ENCODE measurements at places on chromosomes 1 and 21.

GRCh38 chr1:245978915-245979314 is 528.2 kb downstream of the SMYD3 start:
- no peak for DNase-seq

- no peak for DNase-seq
These were observed 2.3 kb downstream of the PIK3R3 start for GRCh38 chr1:46130121-46130520.

DNA sequence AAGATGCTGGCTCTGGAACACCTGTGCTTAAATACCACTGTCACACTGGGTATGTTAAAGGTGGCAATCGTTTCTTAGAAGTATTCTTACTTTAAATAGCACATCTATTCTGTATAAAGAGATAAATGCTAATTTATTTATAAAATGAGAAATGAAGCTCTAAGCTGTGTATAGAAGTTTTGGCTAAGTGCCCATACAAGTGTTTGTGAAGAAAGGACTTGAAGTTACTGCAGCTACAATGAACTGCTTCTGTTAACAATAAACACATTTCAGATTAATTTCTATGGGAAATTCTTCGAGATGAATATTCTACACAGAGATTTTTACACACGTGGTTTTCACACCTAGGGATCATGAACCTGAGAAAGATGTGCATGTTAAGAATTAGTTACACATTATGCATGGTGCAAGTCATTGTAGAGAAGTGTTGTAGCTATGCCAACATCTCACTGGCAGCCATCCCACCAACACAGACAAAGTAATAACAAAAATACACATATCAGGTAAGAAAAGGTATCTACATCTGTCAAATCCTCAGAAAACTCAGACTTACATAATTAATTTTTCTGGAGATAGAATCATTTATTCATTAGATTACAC is 16.2 kb downstream of the COL24A1 start:
- no peak for DNase-seq

DNA sequence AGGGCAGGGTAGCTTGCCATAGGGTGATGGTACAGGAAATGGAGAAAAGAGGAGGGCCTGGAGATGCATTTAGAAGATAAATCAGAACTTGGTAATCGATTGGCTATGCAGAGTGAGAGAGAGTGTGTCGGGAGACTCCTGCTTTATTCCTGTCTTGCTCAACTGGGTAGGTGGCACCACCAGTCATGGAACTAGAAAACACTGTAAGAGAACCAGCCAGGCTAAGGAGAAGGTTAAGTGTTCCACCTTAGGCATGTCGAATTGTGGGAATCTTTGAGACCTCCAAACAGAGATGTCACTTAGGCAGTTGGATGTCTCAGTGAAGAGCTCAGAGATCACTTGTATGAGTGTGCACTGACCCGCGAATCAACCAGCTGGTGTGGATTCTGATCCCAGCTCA is 28.7 kb upstream of the RD3 start:
- DNase-seq = no peak

DNA sequence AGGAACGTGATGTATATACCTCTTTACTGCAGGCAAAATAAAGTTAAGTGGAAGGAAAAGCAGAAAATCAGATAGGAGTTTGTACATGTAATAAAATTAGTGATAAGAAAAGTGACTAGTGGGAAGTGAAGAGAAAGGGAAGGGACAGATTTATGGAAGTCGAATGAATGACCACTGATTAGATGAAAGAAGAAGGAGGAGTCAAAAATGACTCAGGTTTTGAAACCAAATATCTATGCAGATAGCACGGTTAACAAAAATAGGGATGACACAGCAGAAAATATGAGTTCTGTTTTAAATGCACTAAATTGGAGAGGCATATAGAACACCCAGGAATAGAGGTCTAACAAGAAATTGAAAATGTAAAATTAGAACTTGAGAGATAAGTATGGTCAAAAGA is 128.0 kb downstream of the HMCN1 start:
- no peak for DNase-seq

DNA sequence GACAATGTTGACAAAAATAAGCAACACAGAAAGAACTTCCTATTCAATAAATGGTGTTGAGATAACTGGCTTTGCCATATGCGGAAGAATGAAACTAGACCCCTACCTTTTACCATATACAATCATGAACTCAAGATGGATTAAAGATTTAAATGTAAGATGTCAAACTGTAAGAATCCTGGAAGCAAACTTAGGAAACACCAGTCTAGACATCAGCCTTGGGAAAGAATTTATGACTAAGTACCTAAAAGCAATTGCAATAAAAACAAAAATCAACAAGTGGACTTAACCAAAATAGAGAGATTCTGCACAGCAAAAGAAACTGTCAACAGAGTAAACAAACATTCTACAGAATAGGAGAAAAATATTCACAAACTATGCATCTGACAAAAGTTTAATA is 16.1 kb upstream of the CLDN8 start:
- no peak for DNase-seq

- DNase-seq = no peak
These were observed 15.1 kb downstream of the MCL1 start for GRCh38 chr1:150564051-150564991.

DNA sequence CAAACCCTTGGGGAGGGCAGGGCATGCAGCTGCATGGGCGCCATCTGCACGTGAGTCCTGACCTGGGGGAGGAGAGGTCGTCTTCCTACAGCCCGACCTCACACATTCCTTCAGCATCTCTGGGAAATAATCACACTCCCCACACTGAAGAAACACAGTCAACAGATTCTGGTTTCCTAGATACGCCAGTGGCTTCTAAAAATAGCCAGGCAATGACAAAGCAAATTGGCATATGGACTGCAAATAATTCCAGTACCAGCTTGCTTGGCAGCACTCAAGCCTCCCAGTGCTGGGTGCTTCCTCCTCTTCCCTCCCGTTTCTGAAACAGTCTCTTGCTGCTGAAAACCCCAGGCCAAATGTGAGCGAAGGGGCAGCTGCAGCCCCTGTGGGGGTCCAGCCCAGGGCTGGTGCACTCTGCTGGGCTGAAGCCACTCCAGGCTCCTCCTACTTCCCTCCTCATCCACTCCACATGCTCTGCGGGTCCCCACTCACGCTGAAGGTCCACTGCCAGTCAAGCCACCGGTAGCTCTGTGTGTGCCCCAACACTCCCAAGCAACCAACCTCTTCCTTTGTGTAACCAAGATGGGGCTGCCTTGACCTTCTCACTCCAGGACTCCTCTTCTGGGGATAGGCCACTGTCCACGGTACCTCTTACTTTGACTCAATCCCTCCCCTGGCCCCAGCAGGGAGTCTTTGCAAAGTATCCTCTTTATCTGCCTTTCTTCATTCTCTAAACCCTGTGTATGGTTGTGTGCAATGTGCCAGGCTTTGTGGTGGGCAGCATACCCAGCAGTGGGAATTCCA is 69.0 kb downstream of the KCND3 start:
- DNase-seq = no peak

- no peak for DNase-seq
These were observed 84.5 kb downstream of the PSMG1 start for GRCh38 chr21:39098696-39099200.

DNA sequence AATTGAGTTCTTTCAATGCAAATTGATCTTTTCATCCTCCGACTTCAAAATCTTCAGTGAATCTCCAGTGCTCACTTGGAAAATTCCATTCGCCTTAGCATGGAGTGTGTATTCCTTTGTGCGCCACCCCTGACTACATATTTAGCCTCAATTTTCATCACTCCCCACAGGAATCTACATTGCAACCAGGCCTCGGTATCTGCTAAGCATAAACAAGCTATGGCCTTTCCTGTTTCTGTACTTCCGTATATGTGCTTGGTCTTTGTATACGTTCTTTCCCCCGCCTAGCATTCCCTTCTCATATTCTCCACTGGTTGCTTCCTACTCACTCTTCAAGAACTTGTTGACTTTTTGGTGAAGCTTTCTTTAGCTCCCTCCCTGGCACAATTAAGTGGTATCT is 470.8 kb downstream of the LMO4 start:
- DNase-seq = no peak

DNA sequence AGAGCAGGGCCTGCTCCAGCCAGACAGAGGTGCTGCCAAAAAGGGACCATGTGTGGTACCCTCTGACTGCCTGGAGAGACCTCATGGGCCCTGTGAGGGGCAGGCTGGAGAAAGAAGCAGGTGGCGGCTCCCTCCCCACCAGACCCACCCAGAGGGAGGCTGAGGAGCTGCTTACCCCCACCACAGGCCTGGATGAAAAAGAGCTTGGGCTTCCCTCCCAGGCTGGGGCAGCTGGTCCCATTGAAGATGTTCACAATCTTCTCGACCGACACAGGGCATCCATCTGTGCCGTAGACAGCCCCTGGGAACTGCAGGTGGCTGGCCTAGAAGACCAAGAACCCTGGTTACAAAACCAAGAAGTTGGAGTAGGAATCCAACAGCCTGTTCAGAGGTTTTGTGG is 19.6 kb downstream of the CASP9 start:
- no peak for DNase-seq

DNA sequence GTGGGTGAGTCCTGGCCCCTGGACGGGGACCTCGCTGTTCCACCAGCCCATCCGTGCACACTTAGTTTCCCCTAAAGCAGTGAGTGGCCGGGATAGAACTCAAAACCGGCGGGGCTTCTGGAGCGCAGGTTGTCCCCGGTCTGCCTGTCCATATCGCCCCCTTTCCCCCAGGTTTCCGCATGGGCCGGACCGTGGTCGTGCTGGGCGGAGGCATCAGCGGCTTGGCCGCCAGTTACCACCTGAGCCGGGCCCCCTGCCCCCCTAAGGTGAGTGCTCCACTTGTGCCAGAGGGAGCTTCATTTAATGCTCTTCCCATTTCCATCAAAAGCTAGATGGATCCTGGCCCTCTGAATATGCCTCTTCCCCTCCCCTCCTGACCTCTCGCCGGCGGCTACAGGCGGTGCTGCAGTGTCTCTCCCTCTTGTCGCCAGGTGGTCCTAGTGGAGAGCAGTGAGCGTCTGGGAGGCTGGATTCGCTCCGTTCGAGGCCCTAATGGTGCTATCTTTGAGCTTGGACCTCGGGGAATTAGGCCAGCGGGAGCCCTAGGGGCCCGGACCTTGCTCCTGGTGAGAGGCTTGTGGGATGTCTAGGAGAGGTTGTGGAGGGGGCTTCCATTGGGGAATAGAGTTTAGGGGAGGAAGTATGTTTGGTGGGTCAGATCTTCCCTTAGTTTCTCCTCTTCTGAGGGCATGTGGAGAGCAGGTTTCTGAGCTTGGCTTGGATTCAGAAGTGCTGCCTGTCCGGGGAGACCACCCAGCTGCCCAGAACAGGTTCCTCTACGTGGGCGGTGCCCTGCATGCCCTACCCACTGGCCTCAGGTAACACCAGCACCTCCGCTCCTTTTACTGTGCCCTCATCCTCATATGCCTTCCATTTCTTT is 683 bp downstream of the PPOX start:
- DNase-seq = no peak

- DNase-seq = no peak
These were observed 857.4 kb downstream of the USP25 start for GRCh38 chr21:16587141-16587581.

GRCh38 chr1:211822677-211823407 is 7.7 kb downstream of the LPGAT1 start:
- no peak for DNase-seq

- DNase-seq = no peak
These were observed 43.4 kb downstream of the KCNJ15 start for GRCh38 chr21:38300141-38300578.

DNA sequence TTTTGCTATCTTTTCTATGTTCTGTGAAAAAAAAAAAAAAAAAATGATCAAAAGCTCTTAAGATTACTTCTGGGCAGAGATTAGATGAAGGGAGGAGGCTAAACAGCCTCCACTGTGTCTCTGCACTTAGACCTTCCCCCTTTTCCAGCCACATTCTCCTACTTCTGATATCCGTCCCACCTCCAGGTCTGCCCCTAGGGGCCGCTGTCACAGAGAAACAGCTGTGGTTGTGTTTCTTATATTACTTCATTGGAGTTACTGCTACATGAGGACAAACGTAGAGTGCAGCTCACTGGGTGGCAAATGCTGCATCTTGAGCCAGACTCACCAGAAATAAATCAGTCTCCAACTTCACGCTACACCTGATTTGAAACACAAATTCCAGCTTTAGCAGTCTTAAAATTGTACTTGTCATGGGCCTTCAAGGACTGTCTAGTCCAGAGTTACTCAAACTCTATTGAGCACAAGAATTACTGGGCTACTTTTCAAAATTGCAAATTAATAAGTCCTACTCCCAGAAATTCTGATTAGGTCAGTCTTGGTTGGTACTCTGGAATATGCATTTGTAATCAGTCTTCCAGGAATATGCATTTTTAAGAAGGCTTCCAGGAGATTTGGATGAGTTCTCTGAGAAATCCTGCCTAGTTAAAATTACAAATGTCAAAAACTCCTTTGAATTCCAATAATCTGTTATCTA is 125.2 kb upstream of the PTBP2 start:
- no peak for DNase-seq

GRCh38 chr1:109821221-109821669 is 57.5 kb upstream of the EPS8L3 start:
- DNase-seq = no peak

- no peak for DNase-seq
These were observed 82.5 kb upstream of the MAP1LC3C start for GRCh38 chr1:242081446-242081845.

GRCh38 chr1:7698641-7699040 is 72.5 kb upstream of the VAMP3 start:
- DNase-seq = no peak

DNA sequence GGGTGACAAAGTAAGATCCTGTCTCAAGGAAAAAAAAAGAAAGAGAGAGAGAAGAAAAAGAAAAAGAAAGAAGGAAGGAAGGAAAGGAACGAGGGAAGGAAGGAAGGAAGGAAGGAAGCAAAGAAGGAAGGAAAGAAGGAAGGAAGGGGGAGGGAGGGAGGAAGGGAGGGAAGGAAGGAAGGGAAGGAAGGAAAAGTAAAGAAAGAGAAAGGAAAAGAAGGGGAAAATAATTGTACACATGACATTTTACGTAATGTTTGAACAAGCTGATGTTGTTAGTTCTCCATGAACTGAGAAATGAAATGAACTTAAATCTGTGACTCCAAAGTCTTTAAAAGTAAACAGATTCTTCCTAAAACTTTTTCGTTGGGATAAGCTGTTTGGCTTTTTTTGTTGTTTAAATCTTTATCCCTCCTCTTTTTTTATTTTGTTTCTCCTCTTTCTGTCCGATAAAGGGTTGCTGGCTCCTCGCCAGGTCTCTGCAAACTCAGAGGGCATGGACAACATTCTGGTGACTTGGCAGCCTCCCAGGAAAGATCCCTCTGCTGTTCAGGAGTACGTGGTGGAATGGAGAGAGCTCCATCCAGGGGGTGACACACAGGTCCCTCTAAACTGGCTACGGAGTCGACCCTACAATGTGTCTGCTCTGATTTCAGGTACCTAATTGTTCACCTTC is 59.8 kb downstream of the IL12RB2 start:
- no peak for DNase-seq

- no peak for DNase-seq
These were observed 132.7 kb downstream of the GPATCH2 start for GRCh38 chr1:217498209-217498608.

GRCh38 chr21:46095814-46096595 is 1.9 kb upstream of the COL6A2 start:
- DNase-seq = no peak

DNA sequence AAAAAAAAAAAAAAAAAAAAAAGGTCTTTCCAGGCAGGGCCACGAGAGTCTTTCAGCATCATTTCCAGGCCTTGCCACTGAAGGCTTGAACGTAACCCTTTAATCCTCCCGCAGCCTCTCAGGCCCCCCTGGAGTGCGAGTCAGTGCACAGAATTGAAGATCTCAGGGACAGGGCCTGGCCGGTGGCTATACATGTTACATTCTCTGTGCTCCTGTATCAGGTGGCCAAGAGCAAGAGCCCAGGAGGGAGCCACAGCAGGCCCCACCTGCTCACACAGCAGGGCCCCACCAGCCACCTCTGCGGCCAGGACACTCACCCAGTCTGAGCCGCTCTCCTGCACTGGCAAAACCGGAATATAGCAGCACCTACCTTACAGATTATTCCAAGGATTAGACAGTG is 34.1 kb upstream of the SLC25A33 start:
- no peak for DNase-seq
